ENCODE measurements at places on chromosomes 1 and 21.

GRCh38 chr1:116842654-116843053 is 67.1 kb upstream of the PTGFRN start:
- DNase-seq = no peak

- peak; percentile 35 for DNase-seq
Measured at GRCh38 chr1:47184822-47185677, 4.8 kb downstream of the PDZK1IP1 start.

DNA sequence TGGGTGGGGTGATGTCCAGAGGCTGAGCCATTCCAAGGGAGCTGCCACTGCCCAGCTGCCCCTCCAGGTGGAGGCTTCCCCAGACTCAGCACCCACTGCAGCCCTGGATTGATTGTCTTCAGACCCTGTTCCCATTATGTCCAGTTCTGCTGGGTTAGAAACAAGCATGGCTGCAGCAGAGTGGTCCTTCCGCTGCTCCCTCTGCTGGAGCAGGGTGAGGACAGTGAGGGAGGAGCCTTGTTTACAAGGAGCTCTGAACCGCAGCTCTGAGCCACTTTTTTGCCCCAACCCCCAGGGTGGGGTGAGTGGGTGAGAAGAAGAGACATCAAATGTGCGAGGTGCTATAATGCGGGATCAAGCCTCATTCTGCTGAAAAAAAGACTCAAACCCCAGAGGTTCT is 2.3 kb downstream of the TNNT2 start:
- no peak for DNase-seq

DNA sequence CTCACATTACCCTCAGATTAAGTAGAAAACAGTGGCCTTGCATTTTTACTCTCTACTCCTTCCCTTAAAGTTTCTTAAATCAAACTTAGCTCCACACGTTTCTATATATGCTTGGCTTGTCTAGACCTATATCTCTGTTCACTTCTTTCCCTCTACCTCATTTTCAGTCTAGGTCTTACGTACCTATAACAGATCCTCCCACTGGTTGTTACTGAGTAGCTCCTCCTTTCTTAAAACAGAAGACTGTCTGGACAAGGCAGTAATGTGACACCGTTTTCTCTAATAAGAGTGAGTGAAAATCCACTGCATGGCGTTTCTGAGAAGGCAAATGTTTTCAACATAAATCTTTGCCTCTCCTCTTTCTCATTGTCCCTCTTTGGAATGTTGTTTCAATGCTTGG is 211.7 kb upstream of the POGK start:
- no peak for DNase-seq

DNA sequence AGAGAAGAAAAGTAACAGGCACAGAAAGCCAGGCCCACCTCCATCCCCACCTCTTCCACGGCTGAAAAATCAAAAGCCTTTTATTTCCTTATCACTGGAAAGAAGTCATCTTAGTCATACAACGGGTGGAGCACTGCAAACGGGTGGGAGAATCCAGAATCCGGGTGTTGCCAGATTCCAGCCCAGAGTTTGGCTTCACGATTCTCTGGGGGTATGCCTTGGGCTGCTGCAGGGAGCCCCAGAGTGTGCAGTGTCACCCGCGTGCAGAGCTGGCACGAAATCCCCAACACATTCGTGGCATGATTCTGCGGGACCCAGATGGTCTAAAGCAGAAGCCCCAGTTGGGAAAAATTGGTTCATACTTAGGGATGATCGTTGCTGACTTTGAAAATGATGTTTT is 2.6 kb upstream of the NPPA start:
- DNase-seq = no peak

GRCh38 chr1:204829133-204829825 is 41.4 kb upstream of the NFASC start:
- DNase-seq = no peak

- DNase-seq = no peak
Measured at GRCh38 chr1:59763418-59763817, 51.3 kb upstream of the HOOK1 start.

- DNase-seq = no peak
Measured at GRCh38 chr1:240426051-240426450, 185.9 kb downstream of the GREM2 start.

- no peak for DNase-seq
Measured at GRCh38 chr1:2894381-2895041, 93.0 kb upstream of the TTC34 start.

- no peak for DNase-seq
Measured at GRCh38 chr1:199067483-199067882, 428.6 kb downstream of the PTPRC start.

- DNase-seq = no peak
Measured at GRCh38 chr21:21324297-21324696, 326.1 kb downstream of the NCAM2 start.

DNA sequence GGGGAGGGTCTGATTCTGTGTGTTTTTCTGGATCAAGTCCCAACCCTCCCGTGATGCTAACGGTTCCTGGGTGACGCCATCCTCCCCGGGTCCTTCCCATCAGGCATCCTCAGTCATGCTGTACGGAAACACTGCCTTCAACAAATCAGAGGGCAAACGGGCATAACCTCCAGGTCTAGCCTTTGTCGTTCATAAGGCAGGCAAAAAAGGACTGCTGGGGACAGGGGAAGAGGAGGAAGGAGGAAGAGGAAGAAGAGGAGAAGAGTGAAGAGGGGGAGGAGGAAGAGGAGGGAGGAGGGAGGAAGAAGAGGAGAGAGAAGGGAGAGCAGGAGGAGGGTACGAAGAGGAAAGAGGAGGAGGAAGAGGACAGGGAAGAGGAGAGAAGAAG is 84.4 kb downstream of the ITPKB start:
- no peak for DNase-seq

DNA sequence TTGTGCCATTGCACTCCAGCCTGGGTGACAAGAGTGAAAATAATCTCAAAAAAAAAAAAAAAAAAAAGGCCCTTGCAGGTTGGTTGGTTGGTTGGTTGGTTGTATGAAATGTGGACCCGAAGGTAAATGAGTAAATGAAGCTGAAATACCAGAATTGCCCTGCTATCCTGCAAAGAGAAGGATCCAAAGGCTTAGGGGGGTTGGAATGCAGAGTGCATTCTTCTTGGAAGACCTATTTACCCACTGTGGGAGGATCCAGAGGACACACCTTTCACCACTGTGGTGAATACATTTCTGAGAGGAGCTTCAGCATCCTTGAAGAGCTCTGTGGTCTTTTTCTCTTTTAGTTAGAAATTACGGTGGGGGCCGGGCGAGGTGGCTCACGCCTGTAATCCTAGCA is 28.7 kb upstream of the EIF4G3 start:
- DNase-seq = no peak

DNA sequence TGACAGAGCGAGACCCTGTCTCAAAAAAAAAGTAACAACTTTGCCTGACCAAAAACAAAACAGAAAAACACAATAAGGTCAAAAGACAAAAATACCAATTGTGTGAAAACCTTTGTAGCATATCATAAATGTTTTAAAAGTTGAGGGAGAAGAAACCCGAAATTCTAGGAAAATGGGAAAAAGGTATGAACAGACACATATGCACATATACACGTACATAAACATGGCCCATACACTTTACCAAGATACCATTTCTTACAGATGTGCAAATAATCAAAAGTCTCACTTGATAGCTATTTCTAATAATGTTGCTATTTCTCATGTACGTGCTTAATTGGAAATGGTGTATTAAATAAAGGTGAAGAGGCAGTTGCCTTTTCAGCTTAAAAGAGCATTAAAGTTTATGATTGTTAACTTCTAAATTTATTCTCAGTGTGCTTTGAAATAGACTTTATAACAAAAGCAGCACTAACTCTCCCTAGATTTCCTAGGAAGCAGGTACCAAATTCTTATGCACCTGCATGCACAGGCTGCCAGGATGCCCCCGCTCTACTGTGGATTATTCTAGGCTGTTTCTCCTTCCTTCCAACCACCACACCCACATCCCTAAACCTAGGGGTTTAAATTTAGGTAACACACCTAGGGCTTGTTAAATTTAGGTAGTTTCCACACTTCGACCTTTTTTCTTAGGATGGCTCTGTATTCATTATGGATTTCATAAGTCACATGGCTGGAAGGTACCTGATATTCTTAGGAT is 33.8 kb downstream of the ADARB1 start:
- DNase-seq = no peak

DNA sequence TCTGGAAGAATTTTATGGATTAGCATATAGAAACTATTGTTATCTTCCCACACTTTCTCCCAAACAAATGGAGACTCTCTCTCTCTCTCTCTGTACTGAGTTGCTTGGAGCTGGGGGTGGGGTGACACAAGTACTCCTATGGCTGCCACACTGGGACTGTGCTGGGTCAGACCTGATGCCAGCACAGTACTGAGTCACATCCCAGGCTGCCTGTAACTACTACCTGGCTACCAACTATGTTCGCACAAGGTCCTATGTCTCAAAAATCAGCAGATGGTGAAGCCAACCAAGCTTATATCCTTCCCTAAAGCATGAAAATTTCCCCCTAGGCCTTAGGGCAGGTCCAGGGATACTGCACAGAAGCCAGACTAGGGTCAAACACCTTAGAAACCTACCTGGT is 66.6 kb downstream of the FAF1 start:
- DNase-seq = no peak

DNA sequence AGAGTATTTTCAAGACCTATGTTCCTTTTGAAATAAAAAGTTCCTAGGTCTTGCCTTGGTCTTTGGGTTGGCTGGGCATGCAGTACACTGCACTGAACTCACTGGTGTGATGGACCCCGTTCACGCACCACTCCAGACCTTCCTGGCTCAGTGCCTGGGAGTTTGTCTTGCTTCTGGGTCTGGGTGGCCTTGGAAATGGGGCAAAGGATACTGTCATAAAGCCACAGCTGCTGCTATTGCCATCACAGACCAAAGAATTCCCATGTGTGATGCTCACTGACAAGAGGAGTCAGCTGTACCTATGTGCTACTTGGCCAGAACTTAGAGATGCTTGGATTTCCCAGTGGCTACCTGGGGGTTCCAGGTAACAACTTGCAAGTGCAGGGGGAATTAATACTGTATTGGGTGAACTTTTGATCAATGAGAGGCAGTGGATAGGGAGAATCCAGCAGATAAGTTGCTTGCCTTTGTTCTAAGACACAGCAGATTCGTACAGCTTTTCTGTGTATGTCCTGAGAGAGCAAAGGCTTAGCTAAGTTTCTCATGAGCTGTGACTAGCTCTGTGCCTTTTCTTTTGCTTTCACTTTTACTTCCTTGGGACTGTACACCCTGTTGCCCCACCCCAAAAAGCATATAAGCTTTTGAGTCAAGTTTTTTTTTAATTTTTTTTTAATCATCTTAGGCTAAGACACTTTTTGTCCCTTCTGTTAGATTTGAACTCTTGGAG is 115.3 kb downstream of the RUNX1 start:
- no peak for DNase-seq

DNA sequence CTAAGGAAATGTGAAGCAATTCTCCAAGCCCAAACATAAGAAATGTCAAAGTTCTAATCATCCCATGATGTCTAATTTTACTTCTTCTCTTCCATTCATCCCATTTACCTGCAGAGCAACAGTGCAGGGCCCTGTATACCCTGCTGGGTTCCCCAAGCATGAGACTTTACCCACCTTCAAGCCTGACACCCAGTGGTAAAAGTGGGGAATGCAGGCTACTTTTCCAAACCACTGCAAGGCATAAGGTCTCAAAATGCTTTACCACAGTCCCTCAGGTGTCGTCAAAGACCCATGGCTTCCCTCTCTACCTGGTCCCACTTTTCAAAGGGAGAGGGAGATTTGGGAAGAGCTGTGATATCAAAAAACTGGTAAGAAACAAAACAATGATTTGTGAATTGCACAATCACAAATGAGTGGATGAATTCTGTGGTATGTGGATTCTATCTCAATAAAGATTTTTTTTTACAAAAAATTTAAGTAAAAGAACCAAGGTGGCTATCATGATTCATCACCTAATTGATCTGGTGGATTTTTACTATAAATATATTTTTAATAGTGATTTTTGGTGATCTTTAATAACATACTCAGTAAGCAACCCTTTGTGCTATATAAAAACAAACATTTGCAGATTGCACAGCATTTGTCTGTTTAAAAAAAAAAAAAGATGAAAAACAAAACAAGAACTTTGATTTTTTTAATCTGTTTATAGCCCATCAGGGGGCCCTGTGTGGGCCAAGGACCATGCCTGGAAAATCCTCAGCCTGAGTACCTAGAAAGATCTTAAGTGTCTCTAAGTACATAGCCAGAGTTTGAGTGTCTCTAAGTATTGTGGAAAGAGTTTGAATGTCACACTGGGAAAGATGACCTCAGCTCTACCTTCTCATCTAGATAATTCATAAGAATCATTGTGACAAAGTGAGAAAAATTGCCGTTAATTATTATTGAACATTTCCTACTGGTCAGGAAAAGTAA is 73.1 kb upstream of the GJB5 start:
- peak; percentile 60 for DNase-seq

GRCh38 chr1:56132520-56132919 is 446.8 kb downstream of the PLPP3 start:
- no peak for DNase-seq

DNA sequence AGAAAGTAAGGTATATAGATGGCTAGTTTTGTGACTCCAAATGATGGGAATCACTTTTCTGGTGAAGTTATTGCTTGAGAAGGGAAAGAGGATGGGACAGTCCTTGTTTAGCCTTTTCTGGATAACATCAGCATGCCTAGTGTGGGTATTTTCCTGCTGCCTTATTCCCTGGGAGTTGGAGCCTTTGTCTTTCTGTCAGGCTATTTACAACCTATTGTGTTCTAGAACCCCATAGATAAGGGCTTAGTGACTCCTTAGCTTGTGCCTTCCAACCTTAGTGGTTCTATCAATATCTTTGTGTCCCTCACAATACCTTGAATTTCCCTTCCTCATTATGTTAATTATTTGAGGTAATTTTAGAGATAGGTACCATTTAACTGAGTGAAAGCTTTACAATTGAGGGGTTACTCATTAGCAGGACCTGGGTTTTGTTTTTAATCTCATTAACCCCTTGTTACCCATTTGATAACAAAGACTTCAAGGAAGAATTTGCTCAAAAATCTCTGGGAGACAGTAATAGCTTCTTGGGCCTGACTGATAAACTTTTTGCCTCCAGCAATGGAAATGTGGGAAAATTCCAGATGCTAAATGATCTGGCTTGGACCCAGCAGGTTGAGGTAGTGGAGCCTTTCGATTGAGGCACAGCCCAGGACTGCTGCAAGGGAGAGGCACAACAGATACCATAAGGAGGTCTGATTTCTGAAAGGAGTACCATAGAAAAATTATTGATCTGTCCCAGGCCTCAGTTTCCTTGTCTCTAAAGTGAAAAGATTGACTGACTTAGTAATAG is 49.0 kb downstream of the CACHD1 start:
- DNase-seq = no peak

GRCh38 chr1:20343938-20344302 is 53.2 kb downstream of the VWA5B1 start:
- no peak for DNase-seq

DNA sequence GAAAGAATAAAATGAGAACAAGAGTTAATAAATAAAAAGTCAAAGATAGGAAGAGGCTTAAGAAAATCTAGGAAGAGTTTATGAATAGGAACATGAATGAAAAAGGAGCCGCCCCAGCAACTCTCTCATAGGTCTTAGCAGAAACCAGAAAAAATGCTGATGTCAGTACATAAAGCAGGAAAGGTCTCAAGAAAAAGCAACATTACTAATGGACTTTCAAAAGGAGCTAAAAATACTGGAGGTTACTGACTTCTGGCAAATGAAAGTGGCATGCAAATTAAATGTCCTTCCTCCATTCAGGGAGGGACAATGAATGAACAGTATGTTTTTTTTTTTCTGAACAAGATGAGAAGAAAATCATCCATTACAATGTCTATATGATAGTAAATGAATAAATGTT is 387.6 kb downstream of the BRINP2 start:
- no peak for DNase-seq

GRCh38 chr1:47710329-47711071 is 272.7 kb downstream of the FOXD2 start:
- DNase-seq = peak; percentile 82

GRCh38 chr1:65170511-65171142 is 22.6 kb downstream of the AK4 start:
- DNase-seq = no peak

All from liver (tissue), 10 donors.